ENCODE measurements at places on chromosomes 5 and 9.

DNA sequence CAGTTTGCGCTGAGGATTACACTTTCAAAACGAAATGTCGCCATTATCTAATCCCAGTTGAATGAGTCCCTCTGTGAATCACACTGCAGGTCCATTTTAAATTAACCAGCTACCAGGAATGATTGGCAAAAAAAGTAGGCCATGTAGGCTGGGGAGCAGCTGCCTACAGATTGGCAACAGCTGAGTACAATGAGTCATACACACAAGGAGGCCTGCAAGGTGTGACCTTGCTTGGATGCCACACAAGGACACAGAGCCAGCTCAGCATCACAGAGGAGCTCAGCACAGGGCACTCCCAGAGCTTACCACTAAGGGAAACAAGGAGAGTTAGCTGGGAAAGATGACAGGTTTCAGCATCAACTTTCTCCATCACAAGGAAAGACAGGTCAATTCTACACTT is 12.9 kb downstream of the HAVCR1 start:
- DNase-seq: peak; percentile 46

- no peak for DNase-seq
These were observed 1155.7 kb upstream of the CDH18 start for GRCh38 chr5:21143686-21144085.

DNA sequence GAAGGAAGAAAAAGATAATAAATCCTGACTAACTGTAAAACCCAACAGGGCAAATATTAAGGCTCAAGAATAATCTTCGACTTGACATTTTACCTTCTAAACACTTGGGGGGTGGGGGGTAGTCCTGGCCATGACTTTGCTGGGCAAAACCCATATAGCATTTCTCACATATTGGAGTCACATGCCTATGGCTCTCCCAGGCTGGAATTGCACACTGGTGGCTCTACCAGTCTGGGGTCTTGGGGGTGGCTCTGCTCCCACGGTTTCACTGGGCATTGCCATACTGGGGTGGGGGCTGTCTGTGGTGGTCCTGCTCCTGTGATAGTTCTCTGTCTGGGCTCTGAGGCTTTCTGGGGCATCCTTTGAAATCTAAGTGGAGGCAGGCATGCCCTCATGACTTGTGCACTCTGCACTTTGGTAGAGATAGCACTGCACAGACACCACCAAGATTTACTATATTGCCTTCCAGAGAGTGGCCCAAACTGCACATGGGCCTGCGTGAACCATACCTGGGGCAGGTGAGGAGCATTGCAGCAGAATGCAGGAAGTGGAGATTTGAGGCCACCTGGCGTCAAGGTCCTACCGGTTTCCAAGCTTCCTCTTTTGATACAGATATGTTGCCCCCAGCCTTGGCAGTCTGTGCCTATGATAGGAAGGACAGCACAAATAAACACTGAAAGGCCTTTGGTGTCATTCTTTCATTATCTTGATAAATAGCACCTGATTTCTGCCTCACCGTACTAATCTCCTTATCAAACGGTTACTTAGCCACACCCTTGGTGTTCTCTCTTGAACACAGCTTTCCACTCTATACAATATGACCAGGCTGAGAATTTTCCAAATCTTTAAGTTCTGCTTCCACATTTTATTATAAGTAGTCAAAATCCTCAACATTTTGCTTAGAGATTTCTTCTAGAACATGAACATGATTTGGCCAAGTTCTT is 29.8 kb downstream of the BAAT start:
- no peak for DNase-seq

DNA sequence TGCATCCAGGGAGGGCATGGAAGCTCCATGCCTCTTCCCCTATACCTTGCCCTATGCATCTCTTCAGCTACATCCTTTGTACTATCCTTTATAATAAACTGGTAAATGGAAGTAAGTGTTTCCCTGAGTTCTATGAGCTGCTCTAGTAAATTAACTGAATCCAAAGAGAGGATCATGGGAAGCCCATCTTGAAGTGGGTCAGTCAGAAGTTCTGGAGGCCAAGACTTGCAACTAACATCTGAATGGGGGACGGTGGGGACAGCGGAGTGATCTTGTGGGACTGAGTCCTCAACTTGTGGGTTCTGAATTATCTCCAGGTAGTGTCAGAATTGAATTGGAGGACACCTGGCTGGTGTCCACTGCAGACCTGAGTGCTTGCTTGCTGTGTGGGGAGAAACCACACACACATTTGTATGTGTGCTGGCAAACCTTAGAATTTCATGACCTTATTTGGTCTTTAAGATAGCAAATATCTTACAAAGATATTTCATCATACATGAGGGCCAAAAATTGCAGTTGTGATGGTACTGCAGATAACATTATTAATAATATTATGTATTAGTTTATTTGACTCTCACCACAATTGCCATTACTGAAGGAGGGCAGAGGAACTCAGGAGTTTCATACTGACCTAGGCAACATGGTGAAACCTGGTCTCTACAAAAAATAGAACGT is 5.5 kb upstream of the PRELID2 start:
- no peak for DNase-seq

- DNase-seq: no peak
These were observed 5.4 kb upstream of the ANXA1 start for GRCh38 chr9:73146111-73146815.

- no peak for DNase-seq
These were observed 48.9 kb downstream of the ZNF608 start for GRCh38 chr5:124697501-124697900.

DNA sequence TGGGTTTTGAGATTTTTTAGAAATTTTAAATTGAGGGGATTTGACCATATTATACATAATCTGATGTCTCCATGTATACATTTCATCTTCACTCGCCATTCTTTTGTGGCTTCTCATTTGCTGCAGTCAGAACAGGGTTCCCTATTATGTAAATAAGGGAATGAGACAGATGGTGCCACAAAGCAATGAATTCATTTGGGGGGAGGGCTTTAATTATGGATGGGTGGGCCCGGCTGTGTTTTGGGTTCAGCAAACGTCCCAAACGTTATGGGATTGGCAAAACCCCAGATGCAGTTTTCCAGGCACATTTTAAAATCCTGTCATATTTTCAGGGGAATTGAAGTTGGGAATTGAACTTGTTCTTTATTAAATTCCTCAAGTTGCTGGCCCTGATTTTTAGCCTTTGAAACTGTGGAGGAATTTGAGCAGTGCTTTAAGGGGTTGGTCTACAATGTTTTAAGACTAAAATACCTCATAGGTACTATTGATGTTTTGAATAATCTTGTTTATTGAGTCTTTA is 558.5 kb upstream of the ZNF462 start:
- no peak for DNase-seq

DNA sequence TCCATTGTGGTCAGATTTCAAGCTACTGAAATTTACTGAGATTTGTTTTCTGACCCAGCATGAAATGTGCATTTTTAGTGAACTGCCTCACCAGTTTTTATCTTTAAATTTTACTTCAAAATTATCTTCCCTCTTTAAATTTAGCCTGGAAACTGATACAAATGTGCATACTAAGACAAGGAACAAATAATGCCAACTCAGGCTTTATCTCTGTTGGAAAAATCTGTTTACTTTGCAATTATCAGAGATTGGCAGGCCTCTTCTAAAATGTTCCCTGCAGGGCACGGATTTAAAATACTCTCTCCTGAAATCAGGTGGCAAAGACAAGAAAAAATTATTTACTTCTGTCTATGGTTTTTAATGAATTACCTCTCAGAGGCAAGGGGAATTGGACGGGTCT is 151.0 kb upstream of the PTCH1 start:
- DNase-seq: no peak

DNA sequence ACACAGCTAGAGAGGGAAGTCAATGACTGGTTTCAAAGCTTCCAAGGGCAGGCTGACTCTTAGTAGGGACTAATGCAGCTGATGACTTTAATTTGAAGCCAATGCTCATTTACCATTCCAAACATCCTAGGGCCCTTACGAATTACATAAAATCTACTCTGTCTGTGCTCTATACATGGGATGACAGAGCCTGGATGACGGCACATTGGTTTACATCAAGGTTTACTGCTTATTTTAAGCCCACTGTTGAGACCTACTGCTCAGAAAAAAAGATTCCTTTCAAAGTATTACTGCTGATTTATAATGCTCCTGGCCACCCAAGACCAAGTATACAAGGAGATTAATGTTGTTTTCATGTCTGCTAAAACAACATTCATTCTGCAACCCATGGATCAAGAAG is 74.1 kb downstream of the DAP start:
- no peak for DNase-seq

DNA sequence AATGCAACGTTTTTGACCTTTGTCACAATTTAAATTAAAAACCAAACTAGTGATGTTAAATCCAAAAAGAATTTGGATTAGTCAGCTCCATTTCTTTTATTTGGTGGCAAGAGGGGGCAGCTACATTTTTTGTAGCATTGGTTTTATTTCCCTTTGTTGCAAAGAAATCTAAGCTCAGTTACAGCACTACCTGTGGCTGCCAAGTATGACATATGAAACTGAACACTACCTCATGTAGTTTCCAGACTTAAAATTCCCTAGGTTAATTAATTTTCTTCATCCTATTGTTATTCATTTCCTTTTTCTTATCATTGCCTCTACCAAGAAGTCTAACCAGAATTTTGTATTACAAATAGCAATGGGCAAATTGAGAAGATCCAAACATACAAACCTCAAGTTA is 393.5 kb downstream of the BRINP1 start:
- DNase-seq: no peak

- DNase-seq: no peak
These were observed 31.0 kb downstream of the PCDHGC5 start for GRCh38 chr5:141519605-141520565.

- DNase-seq: no peak
These were observed 716.4 kb downstream of the SEMA5A start for GRCh38 chr5:8829323-8830029.

GRCh38 chr5:72313141-72313540 is 6.9 kb downstream of the MRPS27 start:
- no peak for DNase-seq

DNA sequence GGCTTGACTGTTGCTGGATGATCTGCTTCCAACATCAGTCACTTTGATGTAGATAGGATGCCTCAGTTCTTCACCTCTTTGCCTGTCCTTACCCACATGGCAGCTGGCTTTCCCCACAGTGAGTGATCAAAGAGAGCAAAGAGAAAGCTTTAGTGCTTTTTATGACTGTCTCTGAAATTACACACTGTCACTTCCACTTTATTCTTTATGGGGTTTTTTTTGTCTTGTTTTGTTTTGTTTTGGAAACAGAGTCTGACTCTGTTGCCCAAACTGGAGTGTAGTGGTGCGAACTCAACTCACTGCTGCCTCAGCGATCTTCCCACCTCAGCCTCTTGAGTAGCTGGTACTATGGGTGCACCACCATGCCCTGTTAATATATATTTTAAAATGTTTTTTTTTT is 32.4 kb upstream of the C5orf24 start:
- DNase-seq: no peak
